ENCODE measurements at places on chromosomes 4 and X.

DNA sequence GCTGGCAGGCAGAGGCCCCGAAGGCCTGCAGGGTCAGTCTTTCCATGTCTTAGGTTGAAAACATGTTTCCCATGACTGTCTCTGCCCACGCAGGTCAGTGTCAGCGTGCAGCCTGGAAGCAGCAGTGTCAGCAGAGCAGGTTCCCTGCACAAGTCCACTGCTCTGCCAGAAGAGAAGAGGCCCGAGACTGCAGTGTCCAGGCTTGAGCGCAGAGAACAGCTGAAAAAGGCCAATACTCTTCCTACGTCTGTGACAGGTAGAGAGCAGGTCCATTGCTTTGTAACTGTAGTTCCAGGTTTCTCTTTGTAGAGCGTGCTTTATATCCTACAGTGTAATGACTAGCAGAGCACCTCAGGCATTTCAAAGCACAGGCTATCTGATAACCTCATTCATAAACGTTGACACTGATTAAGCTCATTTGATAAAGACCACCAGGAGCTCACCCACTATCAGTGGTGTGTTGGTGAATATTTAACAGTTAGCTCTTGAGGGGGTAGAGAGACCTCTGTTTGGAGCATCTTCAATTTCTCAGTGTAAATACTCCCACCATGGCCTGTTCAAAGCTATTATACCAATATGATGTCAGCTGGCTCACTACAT, 63.2 kb downstream of the AASDH start:
- no peak for DNase-seq

DNA sequence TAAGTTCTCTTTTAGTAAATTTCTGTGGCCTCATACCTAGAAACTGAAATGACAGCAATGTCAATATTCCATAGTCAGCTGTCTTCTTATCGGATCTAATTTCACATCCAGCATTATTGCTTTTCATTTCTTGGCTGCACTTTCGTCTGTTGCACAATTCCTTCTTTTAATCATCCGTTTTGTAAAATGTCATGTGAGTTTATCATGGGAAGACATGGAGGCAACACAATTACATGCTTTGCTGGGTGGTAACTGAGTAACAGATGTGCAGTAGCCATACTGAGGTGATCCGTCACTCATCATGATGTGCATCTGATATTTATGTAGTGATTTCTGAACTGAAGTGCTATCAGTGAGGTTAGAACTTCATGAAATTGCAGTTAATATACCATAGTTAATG, 68.3 kb upstream of the SLC7A11 start:
- DNase-seq: no peak

DNA sequence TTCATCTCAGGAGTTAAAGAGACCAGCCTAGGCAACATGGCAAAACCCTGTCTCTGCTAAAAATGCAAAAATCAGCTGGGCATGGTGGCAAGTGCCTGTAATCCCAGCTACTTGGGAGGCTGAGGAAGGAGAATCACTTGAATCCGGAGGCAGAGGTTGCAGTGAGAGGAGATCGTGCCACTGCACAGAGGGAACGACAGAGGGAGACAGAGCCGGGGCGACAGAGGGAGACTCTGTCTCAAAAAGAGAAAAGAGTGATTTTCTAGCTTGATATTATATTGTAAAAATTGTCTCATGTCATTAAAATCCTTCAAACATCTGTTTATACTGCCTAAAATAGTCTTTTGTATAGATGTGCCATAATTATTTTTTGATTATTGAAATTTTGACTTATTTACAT, 225.4 kb upstream of the AGA start:
- no peak for DNase-seq

- no peak for DNase-seq
Measured at GRCh38 chr4:144176476-144176875, 36.0 kb upstream of the GYPA start.
